ENCODE measurements at places on chromosomes 4 and X.
A peak's percentile ranks its signal among the peaks of the same experiment; 100 is the strongest.

DNA sequence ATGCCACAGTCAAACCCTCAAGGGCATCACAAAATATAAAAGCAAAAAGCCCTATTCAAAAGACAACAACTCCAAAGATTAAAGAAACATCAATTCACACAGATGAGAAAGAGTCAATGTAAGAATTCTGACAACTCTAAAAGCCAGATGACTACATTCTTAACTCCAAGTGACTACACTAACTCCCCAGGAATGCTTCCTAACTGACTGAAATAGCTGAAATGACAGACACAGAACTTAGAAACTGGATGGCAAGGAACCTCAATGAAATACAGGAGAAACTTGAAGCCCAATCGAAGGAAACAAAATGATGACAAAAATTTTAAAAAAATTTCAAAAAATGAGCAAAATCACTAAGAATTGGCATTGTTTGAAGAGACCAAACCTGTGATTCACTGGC, 1047.6 kb upstream of the PCDH10 start:
- DNase-seq = no peak

- no peak for DNase-seq
These were observed 75.9 kb upstream of the MAML3 start for GRCh38 chr4:140229881-140230280.

- DNase-seq = no peak
These were observed 162.3 kb downstream of the SPRY1 start for GRCh38 chr4:123558865-123559264.

- DNase-seq = peak; percentile 81
These were observed 761 bp downstream of the FGFRL1 start for GRCh38 chr4:1012034-1012739.

- no peak for DNase-seq
These were observed 90.4 kb upstream of the RASGEF1B start for GRCh38 chr4:81562093-81562492.

GRCh38 chr4:7979652-7979968, 39.9 kb upstream of the AFAP1 start:
- no peak for DNase-seq
